ENCODE measurements at places on chromosomes 2 and 18. TPM values are rescaled to one million over a fixed set of nuclear protein-coding genes. Genes with fewer than 3 reads are reported as not detected.

GRCh38 chr2:218221000-218221399 lies 4.0 kb downstream of the ARPC2 start:
- no peak overlapping the region for H3K4me3 ChIP-seq
- DNase-seq, result no peak
- no peaks in the 10 kb centered on the region for H3K36me3 ChIP-seq
- peaks cover 11% of the 10 kb centered on the region for H3K4me1 ChIP-seq

DNA sequence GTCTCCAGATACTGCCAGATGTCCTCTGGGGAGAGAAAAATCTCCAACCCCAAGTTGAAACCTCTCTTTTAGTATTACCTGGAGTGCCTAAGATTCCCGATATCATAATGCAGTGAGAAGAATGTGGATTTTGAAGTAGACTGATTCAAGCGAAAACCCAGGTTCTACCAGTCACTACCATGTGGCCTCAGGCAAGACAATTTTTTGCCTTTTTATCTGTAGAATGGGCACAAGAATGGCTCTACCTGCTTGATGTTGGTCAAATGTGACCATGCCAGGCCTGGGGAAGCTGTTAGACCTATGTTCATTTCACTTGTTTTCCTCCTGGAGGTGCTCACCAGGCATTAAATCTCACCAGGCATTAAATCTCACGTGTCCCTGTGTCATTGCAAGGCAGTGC lies 131.3 kb downstream of the DDX1 start:
- DNase-seq, result no peak
- H3K4me3 ChIP-seq, result no peak overlapping the region
- H3K27me3 ChIP-seq, result no peaks in the 10 kb centered on the region
- no peaks in the 10 kb centered on the region for H3K36me3 ChIP-seq
- no peaks in the 10 kb centered on the region for H3K4me1 ChIP-seq

DNA sequence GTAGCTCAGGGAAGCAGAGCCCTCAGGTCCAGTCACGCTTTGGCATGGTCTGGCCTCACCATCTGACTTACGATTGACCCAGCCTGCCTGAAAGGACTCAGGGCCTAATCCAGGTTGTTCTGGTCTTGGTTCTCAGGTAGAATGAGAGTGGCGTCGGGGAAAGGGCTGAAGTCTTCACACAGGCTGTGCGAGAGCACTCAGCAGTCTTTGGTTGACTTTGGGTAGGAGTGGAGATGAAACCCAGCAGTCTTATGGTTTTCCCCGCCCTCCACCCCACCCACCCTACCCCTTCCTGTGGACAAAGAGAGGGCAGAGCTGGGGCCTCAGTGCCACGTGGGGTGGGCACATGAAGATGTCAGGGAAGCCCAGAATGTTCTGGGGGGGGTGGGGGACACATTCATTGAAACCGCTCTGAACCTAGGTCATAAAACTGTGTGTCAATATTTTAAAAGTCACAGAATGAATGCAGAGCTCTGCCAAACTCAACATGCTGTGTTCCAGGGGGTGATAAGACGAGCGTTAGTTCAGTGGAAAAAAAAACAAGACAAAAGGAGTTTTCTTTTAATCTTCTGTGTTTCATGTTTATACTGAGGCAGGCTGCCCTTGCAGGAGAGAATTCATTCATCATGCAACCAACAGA lies 58.6 kb upstream of the ALPP start:
- no peaks in the 10 kb centered on the region for H3K4me1 ChIP-seq
- H3K4me3 ChIP-seq, result no peak overlapping the region
- no peaks in the 10 kb centered on the region for H3K36me3 ChIP-seq
- H3K27me3 ChIP-seq, result no peaks in the 10 kb centered on the region
- H3K27ac ChIP-seq, result no peak overlapping the region

DNA sequence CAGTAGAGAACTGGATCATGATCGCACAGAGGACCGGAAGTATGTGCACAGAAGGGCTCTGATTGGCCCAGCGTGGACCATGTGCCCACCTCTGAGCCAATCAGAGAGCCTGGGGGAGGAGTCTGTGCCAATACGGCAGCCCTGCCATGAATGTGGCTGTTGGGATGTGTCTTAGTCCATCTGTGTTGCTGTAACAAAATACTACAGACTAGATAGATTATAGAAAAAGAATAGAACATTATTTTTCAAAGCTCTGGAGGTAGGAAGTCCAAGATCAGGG lies 132.0 kb downstream of the NDUFA10 start:
- no peak overlapping the region for H3K27ac ChIP-seq
- no peaks in the 10 kb centered on the region for H3K4me1 ChIP-seq
- DNase-seq, result no peak
- no peaks in the 10 kb centered on the region for H3K36me3 ChIP-seq

- no peaks in the 10 kb centered on the region for H3K36me3 ChIP-seq
- H3K4me3 ChIP-seq, result no peak overlapping the region
- H3K4me1 ChIP-seq, result no peaks in the 10 kb centered on the region
- no peak for DNase-seq
- H3K27me3 ChIP-seq, result peaks cover 4% of the 10 kb centered on the region
Observed at GRCh38 chr18:66495844-66496243, 108.0 kb downstream of the CDH19 start.

GRCh38 chr2:188983427-188984064 lies 9.4 kb downstream of the COL3A1 start:
- no peaks in the 10 kb centered on the region for H3K4me1 ChIP-seq
- H3K4me3 ChIP-seq, result no peak overlapping the region
- no peak for DNase-seq
- peak overlapping the region; percentile 88 for H3K27ac ChIP-seq
- no peaks in the 10 kb centered on the region for H3K27me3 ChIP-seq

FBXO11 gene
- total RNA-seq, result 27.4 TPM

CIB4 gene
- not detected for total RNA-seq

ACADL gene
- total RNA-seq, result 0.26 TPM

CAPN10 gene
- total RNA-seq, result 2.8 TPM

PDE1A gene
- total RNA-seq, result 13.1 TPM

CFC1 gene
- not detected for total RNA-seq

Measured in uterus (tissue), 4 donors.